ENCODE measurements at places on chromosomes 13 and 19.

- DNase-seq, result peak; percentile 57
Measured at GRCh38 chr19:56111601-56112312, 9.3 kb downstream of the ZNF787 start.

DNA sequence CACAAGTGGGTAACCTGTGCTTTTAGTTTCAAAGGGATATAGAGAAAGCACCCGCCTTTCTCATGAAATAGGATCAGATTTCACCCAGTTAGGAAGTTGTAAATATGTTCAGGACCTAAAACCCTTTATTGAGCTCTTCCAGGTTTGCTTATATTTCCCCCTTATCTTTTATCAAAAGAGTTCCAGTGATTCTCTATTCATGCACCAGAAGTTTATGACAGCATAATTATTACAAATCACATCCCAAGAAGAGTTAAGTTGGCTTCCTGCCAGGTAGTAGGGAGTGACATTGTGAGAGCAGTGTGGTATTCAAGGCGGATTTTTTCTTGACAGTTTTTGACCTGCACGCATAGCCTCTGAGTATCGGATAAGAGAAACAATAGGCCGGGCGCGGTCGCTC lies 190.3 kb downstream of the STK24 start:
- no peak for DNase-seq

GRCh38 chr19:2755448-2755705 lies 15.6 kb upstream of the SLC39A3 start:
- no peak for DNase-seq

- no peak for DNase-seq
Measured at GRCh38 chr19:23440791-23441190, 45.5 kb upstream of the ZNF91 start.

DNA sequence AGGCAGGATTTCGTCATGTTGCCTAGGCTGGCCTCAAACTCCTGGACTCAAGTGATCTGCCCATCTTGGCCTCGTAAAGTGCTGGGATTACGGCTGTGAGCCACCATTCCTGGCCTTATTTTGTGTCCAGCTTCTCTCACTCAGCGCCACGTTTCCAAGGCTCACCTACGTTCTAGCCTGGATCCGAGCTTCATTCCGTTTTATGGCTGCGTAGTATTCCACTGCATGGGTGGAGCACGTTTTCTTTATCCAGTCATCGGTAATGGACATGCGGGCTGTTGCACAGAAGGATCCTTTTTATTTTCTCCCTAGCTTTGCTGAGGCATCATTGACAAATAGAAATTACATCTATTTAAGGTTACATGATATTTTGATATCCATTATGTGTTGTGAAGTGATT lies 16.6 kb downstream of the ADGRL1 start:
- no peak for DNase-seq

DNA sequence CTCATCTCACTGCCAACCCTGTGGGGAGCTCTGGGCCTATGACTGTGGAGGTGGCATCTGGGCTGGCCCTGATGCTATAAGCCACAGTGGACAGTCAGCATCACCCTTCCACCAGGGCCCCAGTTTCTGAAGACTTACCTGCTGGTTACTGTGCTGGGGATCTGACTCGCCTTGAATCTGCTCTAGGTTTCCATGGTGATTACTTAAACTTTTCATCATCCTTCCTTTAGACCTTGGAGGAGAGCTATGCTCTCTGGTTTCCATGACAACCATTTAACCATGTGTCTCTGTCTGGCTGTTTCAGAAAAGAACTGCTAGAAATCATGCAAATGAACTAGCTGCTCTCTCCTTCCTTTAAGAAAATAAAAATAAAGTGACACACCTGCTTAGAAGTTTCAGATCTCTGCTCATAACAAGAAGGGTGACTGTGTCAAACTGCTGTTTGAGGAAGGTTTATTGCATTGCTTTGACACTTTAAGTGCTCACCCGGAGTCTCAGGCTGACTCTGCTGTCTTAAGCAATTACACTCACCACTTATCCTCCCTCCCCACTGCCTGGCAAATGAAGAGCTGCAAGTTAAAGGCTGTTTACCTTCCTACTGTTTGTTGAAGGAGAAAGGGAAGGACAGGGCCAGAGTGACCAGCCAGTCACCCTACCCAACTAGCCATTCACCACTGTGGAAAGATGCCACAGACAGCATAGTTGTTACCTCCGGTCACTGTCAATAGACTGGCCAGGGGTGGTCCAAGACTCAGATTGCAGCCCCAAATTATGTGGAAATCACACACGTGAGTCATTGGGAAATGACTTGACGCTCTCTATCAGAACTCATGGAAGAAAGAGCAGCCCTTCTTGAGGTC lies 87.6 kb downstream of the HSPH1 start:
- DNase-seq, result peak; percentile 80

- no peak for DNase-seq
Measured at GRCh38 chr13:36082396-36082795, 48.8 kb downstream of the DCLK1 start.

DNA sequence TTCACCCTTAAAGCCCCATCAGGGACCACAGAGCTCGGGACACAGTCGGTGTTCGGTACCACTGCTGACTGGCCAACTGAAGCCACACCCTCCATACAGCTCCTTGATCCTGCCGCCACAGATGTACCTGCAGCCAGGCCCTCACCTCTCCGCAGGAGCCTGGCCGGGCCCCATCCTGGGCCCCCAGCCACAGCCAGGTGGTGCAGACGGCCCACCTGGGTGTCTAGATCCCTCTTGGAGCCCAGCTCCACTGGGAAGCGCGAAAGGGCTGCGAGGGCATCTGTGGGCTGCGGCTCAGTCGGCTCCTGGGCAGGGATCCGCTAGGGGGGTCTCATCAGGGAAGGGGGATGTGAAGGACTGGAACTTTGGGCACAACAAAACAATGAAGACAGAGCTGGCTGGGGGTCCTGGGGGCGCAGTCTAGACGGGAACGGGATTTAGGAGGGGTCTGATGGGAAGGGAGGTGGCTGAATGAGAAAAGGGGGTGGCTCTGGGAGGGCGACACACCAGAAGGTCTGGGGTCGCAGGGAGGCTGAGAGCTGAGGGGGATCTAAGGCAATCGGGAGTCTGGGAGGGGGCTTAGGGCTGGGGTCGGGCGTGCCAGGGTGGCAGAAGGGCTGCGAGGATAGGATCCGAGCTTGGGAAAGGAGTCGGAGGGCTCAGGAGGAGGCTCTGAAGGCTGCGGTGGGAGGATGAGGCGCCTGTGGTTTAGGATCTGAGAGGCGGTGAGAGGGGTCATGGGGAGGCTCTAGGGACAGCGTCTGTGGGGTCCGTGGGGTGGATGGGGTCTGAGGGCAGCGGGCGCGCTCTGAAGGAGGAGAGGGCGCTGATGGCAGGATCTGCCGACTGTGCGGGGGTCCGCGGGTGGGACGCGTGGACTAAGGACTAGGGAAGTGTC lies 15.8 kb downstream of the PRODH2 start:
- DNase-seq, result no peak

GRCh38 chr19:56727677-56728076 lies 56.1 kb upstream of the ZNF835 start:
- DNase-seq, result no peak

GRCh38 chr13:67855741-67856238 lies 625.7 kb upstream of the PCDH9 start:
- no peak for DNase-seq

GRCh38 chr19:52206481-52206880 lies 16.6 kb downstream of the PPP2R1A start:
- DNase-seq, result no peak

DNA sequence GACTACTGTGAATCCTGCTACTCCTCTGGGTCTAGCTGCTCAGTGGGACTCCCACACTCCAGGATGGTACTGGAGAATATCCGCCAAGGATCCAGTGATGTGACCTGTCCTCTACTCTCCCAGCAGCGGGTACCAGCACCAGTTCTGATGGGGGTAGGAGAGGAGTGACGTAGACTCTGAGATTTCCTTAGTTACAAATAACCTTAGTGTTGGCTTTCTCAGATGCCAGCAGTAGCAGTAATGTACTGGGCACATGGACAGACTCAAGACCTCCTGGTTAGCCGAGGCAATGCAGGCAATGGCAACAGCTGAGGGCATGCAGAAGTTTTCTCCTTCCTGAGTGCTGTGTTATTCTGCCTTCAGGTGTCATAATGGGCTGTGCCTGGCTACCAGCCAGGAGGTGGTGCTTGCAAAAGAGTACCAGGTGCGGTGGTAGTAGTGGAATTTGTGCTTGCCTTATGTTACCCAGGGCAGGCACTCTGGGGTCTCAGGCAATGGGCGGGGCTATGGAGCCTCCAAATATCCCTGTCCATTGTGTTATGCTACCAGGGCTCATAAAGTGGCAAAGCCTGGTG lies 105.3 kb upstream of the KLF5 start:
- DNase-seq, result no peak

- DNase-seq, result no peak
Measured at GRCh38 chr13:28531077-28531844, 36.3 kb upstream of the FLT1 start.

DNA sequence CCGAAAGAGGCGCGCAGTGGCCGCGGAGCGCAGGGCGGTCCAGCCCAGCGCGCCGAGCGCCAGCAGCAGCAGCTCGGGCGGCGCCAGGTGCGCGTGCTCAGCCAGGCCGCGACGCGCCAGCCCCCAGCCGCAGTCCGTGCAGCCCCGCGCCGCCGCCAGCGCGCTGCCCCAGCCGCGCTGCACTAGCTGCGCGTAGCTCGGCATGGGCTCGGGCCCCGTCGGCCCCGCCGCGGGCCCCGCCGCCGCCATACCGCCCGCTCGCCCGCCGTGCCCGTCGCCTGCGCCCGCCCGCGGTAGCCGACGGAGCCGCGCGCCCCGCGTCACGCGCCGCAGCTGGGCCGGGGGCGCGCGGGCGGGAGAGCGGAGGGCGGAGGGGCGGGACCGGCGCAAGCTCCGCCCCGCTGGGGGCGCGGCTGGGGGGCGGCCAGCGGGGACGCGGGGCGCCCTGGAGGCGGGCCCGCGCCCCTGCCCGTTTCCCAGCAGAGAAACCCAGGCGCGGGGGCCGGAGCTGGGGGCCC lies at the start of gene CERS1:
CERS1 (minus strand) TSS at position 335 of the 518 bp plus-strand sequence; CDS start at position 249, 86 bp downstream.
- DNase-seq, result no peak
